Karpas-422 (cell line): ENCODE measurements at places on chromosomes 5 and 9. TPM values are rescaled to one million over a fixed set of nuclear protein-coding genes. Genes with fewer than 3 reads are reported as not detected.

The SLC1A1 gene
- not detected in 2 replicates for total RNA-seq

The RLN1 gene
- total RNA-seq = 0.37 TPM in 1 of 2 replicates, not detected in the other

The MARCOL gene
- total RNA-seq = not detected in 2 replicates

- H3K36me3 ChIP-seq = no peaks in the 10 kb centered on the region
- no peaks in the 10 kb centered on the region for H3K27me3 ChIP-seq
- H3K4me3 ChIP-seq = no peak overlapping the region
- no peaks in the 10 kb centered on the region for H3K4me1 ChIP-seq
- no peak for DNase-seq
- no peak overlapping the region for H3K27ac ChIP-seq
Observed at GRCh38 chr5:95948631-95949030, 13.0 kb downstream of the ELL2 start.

The GPR151 gene
- total RNA-seq = not detected in 2 replicates

DNA sequence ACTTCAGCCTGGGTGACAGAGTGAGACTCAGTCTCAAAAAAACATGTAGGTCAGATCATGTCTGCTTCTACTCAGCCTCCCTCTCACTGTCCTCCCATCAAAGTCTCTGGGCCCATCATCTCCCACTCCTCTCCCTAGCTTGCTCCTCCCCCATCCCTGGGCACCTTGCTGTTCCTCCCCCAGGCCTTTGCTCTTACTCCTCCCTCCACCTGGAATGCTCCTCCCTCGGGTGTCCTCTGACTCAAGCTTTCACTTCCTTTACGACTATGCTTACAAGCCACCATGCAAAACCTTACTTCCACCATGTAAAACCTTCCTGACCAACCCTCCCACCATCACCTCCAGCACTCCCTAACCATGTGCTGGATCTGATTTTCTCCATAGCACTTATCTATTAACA lies 51.5 kb downstream of the MTMR12 start:
- peaks cover 54% of the 10 kb centered on the region for H3K4me1 ChIP-seq
- H3K4me3 ChIP-seq = no peak overlapping the region
- no peaks in the 10 kb centered on the region for H3K27me3 ChIP-seq
- H3K36me3 ChIP-seq = peaks cover 66% of the 10 kb centered on the region
- H3K27ac ChIP-seq = peak overlapping the region; percentile 74
- DNase-seq = peak; percentile 75

GRCh38 chr9:104286799-104287198 lies 192.7 kb downstream of the SMC2 start:
- H3K27me3 ChIP-seq = no peaks in the 10 kb centered on the region
- H3K4me3 ChIP-seq = no peak overlapping the region
- no peak for DNase-seq
- H3K4me1 ChIP-seq = no peaks in the 10 kb centered on the region

GRCh38 chr5:135508496-135509005 lies 27.2 kb downstream of the NEUROG1 start:
- no peak overlapping the region for H3K27ac ChIP-seq
- no peak overlapping the region for H3K4me3 ChIP-seq
- no peaks in the 10 kb centered on the region for H3K36me3 ChIP-seq
- no peaks in the 10 kb centered on the region for H3K4me1 ChIP-seq

- no peaks in the 10 kb centered on the region for H3K27me3 ChIP-seq
- H3K36me3 ChIP-seq = no peaks in the 10 kb centered on the region
- no peak overlapping the region for H3K27ac ChIP-seq
- DNase-seq = no peak
- H3K4me3 ChIP-seq = no peak overlapping the region
Observed at GRCh38 chr9:3066591-3066990, 222.7 kb upstream of the PUM3 start.

DNA sequence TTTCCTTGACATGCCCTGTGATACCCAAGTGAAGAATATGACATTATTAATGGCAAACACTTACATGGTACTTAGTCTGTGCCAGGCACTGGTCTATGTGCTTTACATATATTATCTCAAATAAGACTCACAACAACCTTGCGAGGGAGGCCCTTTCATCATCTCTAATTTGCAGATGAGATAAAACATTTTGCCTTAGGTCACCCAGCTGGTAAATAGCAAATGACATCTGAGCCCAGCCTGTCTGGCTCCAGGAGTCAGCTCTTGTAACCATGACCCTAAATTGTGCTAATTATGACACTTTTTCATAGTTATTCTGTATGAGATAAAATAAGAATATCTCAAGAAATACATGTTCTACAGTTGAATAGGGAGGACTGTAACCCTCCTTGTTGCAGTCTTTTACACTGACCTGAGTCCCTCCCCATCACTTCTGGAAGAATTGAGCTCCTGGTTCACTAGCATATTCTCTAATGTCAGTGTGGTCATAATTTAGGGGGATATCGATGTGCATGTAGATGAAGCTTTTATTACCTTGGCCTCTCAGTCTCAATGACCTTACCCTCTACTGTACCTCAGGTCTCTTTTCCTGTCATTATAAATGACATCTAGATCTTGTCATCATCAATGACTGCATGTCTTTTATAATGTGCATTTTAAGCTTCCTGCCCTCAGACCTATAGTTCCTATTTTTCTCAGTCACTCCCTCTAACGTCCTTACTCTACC lies 126.1 kb upstream of the HAPLN1 start:
- no peak for DNase-seq
- H3K27me3 ChIP-seq = no peaks in the 10 kb centered on the region
- H3K4me3 ChIP-seq = no peak overlapping the region
- H3K4me1 ChIP-seq = no peaks in the 10 kb centered on the region
- no peaks in the 10 kb centered on the region for H3K36me3 ChIP-seq

DNA sequence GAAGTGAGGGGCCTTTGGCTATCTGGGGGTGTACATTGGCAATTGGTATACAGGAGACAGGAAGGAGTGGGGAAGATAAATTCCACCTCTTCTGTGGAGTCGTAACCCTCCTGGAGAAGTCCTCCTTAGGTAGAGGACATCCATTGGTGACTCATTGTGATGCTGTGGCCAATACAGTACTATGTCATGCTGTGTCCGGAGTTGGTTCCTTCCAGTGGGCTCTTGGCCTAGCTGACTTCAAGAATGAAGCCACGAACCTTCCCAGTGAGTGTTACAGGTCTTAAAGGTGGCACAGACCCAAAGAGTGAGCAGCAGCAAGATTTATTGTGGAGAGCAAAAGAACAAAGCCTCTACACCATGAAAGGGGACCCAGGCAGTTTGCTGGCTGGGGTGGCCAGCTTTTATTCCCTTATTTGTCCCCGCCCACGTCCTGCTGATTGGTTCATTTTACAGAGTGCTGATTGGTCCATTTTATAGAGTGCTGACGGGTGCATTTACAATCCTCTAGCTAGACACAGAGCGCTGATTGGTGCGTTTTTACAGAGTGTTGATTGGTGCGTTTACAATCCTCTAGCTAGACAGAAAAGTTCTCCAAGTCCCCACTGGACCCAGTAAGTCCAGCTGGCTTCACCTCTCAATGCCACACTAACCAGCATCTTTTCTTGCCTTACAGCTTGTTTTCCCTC lies 37.3 kb upstream of the FBP1 start:
- no peak overlapping the region for H3K27ac ChIP-seq
- no peak for DNase-seq
- no peaks in the 10 kb centered on the region for H3K27me3 ChIP-seq
- H3K36me3 ChIP-seq = no peaks in the 10 kb centered on the region

- no peak for DNase-seq
- no peaks in the 10 kb centered on the region for H3K36me3 ChIP-seq
- peaks cover 32% of the 10 kb centered on the region for H3K4me1 ChIP-seq
- H3K27ac ChIP-seq = no peak overlapping the region
- no peaks in the 10 kb centered on the region for H3K27me3 ChIP-seq
Observed at GRCh38 chr5:148791334-148791667, 35.1 kb upstream of the ADRB2 start.

DNA sequence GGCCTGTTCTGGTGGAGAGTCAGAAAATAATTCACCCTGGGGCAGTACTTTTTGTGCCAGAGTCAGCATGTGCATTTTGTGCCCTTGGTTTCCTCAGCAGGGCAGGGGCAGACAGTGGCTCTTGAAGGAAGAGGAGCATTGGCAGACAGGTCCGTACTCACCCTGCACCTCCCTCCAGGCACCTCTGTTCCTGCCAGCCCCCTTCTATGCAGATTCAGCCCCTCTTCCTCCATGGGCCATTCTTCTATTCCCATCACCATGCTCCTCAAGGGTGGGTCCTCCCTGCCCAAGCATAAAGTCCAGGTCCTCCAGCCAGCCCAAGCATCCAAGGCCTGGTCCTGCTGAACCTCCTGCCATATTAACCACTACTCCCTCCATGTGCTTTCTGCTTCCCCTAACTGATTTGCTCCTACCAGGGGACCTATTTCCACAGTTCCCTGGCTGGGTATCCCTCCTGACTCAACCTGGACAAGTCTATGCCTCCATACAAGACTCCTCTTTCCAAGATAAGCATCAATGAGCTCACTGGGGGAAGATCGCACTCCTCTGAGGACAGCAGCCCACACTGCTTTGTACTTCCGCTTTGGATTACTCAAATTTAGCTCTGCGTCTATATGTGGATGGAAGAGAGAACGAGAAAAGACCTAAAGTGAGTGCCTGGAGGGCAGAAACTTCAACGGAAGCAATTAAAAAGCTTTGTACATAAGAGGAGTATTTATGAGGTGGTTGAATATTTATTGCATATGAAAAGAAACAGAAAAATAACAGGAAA lies 9.3 kb upstream of the ACSL6 start:
- no peaks in the 10 kb centered on the region for H3K27me3 ChIP-seq
- DNase-seq = peak; percentile 59
- no peak overlapping the region for H3K4me3 ChIP-seq
- peaks cover 11% of the 10 kb centered on the region for H3K4me1 ChIP-seq
- H3K36me3 ChIP-seq = no peaks in the 10 kb centered on the region
- no peak overlapping the region for H3K27ac ChIP-seq

DNA sequence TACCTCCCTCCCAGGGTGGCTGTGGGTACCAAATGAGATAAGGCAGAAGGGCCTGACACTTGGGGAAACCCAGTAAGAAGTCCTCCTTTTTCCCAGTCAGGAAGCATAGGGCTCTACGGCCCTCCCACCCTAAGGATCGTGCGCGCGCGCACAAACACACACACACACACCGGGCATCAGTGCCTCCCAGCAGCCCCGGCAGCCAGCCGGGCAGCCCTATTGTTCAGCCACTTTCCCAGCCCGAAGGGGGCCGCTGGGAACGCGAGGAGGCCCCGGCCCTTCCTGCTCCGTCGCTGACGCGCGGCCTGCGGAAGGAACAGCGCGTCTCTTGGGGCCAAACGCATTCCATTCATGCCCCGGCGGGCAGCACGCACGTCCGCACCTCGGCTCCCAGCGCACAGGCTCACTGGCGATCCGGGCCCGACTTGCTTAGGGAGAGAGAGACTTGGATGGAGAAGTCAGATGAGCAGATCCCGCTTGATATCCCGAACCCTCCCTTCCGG lies 22.6 kb downstream of the DUSP1 start:
- no peak overlapping the region for H3K4me3 ChIP-seq
- H3K36me3 ChIP-seq = no peaks in the 10 kb centered on the region
- no peaks in the 10 kb centered on the region for H3K4me1 ChIP-seq
- DNase-seq = no peak
- H3K27ac ChIP-seq = no peak overlapping the region

The BAAT gene
- total RNA-seq = 0.19 TPM in 1 of 2 replicates, not detected in the other

The HMCN2 gene
- total RNA-seq = not detected in 2 replicates
